ENCODE measurements at places on chromosomes 5 and 9. TPM values are rescaled to one million over a fixed set of nuclear protein-coding genes. Genes with fewer than 3 reads are reported as not detected.

DNA sequence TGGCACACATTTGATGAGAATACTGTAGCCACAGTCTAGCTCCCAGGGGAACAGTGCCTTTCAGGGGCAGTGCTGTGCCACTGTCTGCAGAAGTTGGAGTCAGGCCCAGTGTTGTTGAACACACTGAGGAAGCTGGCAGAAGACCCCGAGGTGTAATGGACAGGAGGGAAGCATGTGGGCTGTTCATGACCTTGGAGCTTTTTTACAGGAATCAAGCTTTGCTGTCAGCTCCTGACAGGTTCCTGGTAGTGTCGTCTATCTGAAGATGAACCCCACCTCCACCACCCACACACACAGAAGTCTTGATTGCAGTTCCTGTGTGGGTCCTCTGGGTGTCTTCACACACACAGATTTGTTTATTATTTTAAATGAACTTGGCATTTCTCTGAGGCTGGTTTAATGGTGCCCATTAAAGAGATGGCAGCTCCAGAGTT lies 40.3 kb upstream of the TNFAIP8 start:
- DNase-seq, result peak; percentile 35

- DNase-seq, result peak; percentile 86
Observed at GRCh38 chr9:35905912-35906679, at the start of gene HRCT1. Gene HRCT1 (plus strand): TSS chr9:35906202. CDS start chr9:35906288, 86 bp downstream.

DNA sequence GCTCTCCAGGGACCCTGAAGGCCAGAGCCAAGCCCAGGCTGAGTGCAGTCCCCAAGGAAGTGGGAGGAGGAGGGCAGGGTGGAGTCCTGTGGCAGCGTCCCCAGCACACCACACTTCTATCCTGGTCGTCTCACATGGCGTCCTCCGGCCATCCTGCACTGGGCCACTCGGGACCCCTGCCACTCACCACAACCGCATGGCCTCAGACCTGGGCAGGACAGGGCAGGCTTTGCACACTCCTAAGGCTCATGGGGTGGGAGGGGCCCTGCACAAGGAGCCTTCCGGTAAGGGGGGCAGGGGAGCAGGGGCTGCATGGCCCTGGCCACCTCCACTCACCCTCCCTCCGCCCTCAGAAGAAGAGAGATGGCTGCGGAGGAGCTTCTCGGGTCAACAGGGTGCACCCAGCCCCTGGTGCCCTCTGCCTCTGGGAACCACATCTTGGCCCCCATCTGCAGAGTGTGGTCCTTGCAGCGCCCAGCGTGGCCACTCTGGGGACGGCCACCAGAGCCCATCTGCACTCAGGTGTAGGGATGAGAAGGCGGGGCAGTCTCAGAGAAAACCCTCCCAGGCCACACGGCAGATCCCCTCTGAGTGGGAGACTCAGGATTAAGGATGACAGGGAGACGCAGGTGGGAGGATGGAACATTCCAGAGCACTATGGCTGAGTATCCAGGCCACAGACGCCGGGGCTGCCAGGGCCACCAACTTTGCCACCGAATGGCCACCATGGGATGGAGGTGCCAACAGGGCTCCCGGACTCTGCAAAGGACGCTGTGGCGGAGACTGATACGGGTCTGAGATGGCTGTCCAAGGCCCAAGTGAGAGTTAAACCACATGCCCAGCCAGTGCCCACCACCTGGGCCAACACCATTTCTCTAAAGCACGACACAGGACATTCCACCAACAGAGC lies 7.6 kb downstream of the TPPP start:
- DNase-seq, result no peak

The SLC36A3 gene
- total RNA-seq, result not detected

- DNase-seq, result no peak
Observed at GRCh38 chr9:130847306-130848217, 12.5 kb downstream of the ABL1 start.
